ENCODE measurements at places on chromosomes 6 and 20.

DNA sequence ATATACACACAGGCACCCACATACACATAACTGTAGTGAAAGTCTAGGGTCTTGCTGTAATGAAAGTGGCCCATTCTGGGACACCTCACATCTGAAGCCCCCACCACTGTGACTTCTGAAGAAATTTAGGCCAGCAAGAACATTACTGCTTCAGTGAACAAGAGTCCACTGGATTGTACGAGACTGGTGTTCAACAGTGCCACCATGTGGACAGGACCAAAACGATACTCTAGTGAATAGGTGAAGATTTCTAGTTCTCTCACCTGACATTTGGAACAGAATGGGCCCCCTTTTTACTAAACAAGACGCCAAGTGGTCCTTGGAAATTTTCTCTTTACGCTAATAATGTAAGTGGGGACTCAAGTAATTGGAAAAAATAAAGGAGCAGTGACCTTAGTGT lies 156.9 kb downstream of the MAFB start:
- no peak for DNase-seq

GRCh38 chr20:51312480-51312783 lies 230.1 kb downstream of the NFATC2 start:
- no peak for DNase-seq

DNA sequence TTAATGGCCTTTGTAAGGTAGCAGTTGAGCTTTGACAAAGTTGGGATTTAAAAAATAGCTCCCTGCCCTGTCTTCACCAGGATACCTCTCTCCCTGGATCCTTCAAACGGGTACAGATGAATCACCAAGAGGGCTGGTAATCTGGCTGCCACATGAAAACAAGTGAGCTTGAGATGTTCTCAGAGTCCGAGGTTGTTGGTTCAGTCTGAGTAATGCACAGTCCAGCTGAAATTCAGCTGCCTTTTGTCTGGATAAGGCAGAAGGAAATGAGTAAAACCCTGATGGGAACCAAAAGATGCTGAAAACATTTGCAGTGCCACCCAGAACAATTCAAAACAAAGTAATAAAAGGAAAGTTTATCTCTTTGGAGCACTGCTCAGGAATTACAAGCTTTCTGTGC lies 86.8 kb downstream of the GJA1 start:
- DNase-seq: no peak

DNA sequence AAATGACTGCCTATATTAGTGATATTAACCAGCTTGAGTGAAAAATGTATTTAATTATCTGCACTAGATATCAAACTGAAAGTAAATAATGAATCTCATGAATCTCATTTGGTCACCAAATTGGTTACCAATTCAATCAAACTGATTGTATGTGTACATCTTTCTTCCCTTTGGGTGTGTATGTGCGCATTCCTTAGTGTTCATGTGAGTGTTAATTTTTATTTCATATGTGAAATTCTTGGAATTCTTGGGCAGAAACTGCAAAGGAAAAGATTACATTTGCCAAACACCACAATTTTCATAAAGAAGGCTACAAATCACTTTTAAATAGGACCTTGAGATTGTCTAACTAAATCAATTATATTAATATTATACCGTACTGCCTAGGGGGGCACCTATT lies 648.4 kb upstream of the MARCKS start:
- DNase-seq: no peak

DNA sequence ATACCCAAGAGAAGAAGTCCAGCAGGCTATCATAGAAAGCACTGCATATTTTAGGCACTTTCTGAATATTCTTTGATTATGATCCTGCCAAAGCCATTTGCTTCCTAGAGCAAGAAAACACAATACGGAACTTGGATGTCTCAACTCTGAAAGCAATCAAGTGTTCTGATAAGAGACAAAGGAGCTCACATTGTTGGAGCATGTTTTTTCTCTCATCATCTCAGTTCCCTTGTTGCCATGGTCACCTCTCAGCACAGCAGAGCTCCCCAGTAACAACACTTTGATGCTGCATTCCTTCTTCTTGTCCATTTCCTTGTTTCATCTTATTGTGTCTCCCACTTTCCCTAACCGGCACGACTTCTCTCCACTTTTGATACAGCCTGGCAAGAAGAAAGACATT lies 168.7 kb upstream of the FUT9 start:
- DNase-seq: no peak

All from T-helper 9 cell (primary cell).